ENCODE measurements at places on chromosomes 1 and 21.

DNA sequence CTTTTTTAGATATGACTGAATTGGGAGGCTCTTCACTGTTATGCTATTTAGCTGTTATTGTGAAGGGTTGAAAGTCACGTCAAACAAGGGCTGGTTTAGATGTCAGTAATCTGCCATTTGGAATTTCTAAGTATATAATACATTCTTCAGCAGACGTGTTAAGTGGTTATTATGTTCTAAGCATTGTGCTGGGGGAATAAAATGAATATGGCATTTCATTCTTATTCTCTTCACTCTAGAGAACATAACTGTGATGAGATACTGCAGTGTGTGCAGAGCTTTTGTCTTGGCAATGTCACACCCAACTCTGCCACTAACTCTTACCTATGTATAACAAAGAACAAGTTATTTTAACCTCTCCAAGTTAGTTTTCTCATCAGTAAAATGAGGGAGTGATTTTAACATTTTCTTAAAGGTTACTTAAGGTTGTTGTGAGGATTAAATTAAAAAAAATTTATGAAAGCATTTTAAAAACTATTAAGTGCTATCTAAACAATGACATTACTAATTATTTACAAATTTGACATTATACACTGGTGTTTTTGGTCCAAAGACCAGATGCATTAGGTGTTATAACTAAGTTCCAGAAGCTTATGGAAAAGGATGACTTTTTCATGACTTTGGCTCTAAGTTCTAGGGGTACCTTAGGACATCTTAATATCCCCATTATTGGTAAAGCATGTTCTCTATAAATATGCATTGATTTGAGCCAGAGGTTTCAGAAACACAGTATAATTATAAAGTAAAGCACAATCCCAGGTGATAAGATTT is 58.3 kb downstream of the SLC30A7 start:
- no peak for DNase-seq

- DNase-seq: peak; percentile 9
These were observed 431 bp downstream of the EEIG2 start for GRCh38 chr1:108560189-108560873.

GRCh38 chr1:69410457-69410850 is 157.3 kb upstream of the LRRC7 start:
- DNase-seq: no peak

- DNase-seq: no peak
These were observed 4.6 kb downstream of the TNFRSF1B start for GRCh38 chr1:12171206-12172041.

GRCh38 chr1:219085988-219086387 is 87.7 kb upstream of the LYPLAL1 start:
- DNase-seq: no peak

GRCh38 chr1:24043345-24044032 is 63.4 kb upstream of the SRSF10 start:
- no peak for DNase-seq

GRCh38 chr1:176939993-176940392 is 224.5 kb downstream of the ASTN1 start:
- no peak for DNase-seq

DNA sequence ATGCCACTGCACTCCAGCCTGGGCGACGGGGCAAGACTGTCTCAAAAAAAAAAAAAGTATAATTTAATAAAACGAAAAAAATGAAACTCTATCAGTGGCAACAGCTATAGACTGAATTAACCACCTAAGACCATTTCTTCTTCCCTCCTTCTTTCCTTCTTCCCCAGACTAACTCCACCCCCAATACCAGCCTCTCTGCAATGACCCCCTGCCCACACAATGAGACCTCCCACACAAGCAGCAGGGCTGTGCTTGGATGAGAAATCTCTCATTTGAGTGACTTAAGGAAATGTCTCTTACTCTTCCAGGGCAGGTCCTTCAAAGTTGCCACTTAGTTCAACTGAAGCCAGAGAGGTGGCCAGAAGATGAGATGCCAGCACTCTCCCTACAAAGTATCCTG is 94.5 kb upstream of the SYT6 start:
- no peak for DNase-seq

- DNase-seq: no peak
These were observed 119.1 kb downstream of the USP25 start for GRCh38 chr21:15848634-15849560.

DNA sequence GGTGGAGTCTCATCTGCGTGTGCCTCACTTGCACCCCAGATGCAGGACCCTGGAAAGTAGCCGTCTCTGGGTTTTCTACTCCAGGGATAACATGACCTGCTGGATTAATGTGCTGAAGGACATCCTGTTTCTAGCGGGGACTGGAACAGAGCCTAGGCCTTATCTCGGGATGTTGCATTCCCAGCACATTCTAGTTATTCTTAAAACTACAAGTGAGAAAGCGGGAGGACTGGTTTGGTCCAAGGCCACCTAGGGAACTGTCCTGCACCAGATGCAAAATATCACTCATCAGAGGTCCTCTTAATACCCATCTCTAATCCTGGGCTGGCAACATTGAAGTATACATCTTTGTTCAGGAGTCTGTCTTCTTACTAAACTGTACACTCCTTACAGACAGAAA is 179.9 kb downstream of the ZC3H11B start:
- no peak for DNase-seq

DNA sequence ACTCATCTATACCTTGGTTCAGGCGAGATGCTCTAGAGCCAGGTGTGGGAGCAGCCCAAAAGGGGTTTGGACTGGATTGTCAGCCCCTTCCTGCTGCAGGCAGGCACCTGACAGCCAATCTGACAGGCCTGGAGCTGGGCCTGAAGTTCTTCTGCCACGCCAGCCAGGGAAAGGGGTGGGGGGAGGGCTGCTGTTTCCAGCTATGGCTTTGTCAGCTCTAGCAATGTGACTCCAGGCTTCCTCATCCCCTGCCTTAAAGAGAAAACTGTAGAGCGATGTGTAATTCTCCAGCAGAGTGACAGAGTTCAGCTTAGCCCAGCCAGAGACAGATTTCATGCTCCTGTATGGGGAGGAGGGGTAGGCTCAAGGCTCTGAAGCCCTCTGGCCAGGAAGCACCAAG is 30.3 kb downstream of the WNT4 start:
- no peak for DNase-seq

DNA sequence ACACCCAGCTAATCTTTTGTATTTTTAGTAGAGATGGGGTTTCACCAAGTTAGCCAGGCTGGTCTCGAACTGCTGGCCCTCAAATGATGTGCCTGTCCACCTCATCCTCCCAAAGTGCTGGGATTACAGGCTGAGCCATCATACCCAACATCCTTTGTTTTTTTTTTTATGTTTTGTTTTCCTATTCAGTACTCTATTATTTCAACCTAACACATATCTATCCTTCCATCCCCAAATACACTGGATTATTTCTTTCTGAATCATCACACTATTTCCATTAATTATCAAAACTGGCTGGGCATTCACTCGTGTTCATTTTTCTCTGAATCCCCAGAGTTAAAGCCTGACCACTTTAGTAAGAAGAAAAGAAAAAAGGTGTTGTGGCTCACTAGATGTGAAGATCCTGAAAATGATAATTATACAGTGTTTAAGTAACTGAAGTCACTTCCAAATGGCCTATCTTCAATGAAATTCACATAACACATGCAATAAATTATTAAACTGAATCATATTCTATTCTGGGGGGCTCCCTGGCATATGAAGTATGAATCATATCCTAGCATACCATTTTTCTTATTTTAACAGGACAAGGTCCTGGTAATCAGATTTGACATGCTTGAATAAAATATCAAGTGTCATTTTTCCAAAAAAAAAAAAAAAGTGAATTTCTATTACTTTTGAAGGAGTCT is 1754.2 kb downstream of the BRINP3 start:
- DNase-seq: no peak

DNA sequence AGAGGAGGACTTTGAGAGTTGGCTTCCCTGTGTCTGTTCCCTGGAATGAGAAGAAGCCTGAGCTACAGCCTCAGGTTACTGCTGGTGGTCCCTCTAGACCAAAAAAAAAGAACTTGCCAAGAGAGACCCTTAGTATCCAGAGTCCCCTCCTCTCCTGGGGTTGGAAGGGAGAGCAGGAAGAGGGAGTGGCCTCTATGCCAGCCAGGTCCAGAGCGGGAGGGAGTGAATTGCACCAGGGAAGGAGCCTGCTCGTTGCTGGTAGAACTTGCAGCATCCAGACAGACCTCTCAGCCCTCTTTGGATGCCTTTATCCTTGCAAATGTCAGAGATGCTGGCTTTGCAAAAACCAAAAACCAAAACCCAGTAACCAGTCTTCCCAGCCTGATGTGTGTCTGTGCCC is 491.3 kb upstream of the VAMP3 start:
- no peak for DNase-seq

DNA sequence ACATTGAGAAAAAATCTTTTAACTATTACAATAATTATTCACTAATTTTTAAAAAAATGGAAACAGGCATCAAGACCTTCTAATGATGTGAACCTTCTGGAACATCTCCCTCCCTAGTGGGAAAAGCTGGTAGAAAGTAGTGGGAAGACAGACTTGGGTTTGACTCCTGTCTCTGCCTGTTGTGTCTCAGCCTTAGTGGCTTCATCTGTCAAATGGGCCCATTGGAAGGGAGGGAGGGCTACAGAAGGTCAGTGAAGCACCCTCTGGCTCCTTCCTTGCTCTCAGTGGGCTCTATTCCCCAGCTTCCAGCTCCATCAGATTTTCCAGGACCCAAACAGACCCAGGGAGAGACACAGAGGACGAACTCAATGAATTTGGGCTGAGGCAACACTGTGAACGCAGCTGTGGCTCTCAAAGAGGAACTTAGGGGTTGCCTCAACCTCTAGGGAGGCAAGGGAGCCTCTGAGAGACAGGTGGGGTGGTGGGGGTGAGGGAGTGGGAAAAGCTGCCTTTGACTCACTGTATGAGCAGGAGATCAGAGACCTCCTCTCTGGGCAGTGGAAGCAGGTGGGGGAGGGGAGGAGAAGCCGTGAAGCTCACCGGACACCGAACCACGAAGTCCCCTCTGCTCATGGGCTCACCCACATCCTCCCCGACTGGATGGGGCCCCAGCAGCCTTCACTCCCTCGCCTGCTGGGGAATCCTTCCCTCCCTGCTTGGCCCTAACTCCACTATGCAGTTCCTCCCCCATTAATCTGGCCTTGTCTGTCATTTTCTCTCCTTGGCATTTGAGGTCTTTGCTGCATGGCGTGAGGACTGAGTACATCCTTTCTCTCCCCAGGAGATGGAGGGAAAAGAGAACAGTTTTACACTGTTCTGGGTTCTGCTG is 4.5 kb downstream of the CNR2 start:
- DNase-seq: no peak

DNA sequence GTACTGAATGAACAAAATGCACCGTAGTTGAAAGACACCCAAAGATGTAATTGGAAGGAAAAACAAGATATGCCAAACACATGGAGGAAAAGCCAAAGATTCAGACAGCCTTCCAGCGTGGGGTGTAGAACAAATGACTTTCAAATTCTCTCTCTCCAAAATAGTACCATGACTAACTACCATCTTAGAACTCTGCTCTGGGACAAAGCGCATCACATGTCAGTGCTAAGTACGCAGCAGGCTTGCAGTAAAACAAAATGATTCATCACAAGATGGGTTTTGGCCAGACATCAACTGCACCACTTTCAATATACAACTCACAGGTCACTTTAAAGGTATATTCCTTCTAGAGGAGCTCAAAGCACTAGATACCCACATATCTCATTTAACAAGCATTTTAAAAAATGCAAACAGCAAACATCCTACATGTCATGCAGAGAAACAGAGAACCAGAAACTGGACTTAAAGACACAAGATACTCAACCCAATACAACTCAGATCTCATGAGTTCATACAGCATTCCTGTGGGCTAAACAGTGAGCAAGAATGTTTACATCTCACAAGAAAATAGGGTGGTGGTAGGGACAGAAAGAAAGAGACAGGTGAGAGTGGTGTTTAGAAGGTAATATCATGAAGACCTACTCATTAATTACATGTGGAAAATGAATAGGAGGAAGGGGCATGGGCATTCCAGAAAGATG is 75.7 kb downstream of the BCAR3 start:
- peak; percentile 54 for DNase-seq

DNA sequence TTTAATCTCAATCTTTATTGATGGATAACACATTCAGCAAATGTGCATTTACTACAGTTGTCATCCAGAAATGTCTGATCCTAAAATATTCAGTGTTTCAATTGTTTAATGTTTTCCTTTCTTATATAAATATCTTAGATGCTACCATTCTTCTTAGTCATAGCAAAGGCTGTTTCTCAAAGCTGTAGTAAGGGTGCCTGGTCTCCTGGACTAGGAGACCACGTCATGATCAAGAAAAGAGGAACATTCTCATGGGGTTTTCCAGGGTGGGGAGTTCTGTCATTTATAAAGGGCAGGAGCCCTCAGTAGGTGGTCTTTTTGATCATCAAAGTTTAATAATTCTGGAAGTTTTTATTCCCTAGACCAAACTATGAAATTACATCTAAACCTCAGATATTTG is 292.8 kb downstream of the HMCN1 start:
- no peak for DNase-seq

- no peak for DNase-seq
These were observed 2.6 kb downstream of the TAGLN2 start for GRCh38 chr1:159922511-159923202.

DNA sequence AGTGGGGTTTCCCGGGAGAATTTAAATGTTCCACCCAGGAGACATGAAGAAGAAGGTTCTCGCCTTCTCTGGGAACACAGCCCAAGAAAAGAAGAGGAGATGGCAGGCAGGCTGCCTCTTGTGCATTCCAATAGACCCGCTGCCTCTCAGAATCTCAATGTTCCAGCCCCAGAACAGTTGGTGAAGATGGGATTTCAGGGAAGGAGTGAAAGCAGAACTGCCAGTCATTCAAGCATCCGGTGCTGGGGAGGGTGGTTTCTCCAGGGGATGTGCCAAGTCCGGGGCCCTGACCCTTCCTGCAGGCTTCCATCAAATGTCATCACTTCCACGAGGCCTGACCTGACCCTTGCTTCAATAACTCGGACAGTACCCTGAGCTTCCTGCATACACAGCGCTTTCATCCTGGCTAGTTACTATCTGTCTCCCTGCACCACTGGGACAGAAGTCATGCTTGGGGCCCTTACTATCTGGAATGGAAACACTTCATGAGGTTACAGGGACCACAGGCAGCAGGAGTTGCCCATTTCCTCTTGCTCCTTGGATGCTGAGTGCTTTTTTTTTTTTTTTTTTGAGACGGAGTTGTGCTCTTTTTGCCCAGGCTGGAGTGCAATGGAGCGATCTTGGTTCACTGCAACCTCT is 386.6 kb upstream of the POU3F1 start:
- DNase-seq: no peak

DNA sequence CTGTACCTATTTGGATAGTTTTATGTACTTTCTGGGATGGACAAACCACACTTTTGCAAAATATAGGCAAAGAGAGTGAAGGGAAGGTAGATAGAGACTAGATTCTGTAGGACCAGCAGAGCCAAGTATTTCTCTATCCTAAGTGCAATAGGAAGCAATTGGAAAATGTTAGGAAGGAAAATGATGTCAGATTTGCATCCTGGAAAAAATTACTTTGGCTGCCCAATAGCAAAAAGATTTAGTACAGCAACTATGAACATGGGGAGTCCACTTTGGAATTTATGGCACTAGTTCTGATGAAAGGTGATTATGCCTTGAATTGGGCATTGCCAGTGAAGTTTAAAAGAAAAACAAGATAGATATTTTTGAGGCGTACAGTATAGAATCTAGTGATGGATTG is 50.7 kb upstream of the CACYBP start:
- DNase-seq: no peak
